ENCODE measurements at places on chromosomes 1 and 21.

DNA sequence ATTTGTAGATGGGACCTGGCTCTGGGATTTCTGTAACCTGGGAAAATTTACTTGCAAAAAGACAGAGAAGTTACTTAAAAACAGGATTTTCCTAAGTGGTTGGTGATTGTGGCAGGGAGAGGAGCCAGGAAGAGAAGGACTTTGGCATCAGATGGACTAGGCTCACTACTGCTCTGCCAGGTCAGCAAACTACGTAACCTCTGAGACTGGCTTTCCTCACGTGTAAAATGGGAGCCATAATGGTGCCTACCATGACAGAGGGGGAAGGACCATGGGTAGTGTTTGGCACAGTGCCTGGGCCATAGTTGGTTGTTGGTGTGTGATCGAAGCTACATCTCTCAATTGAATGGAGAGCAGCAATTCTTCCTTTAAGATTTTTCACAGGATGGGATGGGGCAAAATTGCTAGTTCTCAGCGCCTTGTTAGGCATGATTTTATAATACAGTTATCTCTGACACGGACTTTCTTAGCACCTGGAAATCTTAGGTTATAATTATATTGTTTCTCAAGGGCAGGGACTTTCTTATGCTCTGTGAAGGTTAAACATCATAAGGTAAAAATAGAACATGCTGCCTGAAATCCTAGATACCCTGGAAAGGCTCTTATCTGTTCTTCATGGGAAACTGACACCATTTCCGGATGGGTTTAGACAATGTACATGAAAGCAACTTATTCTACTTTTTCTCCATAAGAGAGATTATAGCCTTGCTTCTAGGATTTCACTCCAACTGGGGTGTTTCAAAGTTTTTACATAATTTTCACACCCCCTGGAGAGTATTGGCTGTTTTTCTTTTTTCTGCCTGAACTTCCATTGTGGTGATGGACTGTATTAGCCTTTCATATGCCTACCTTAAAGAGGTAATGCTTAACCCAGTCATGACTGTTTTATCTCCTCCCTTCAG, 10.9 kb downstream of the ROR1 start:
- DNase-seq, result no peak

- DNase-seq, result no peak
Measured at GRCh38 chr21:36354918-36355680, 30.1 kb upstream of the CHAF1B start.

- DNase-seq, result no peak
Measured at GRCh38 chr1:20974951-20975350, 187.8 kb upstream of the HP1BP3 start.

DNA sequence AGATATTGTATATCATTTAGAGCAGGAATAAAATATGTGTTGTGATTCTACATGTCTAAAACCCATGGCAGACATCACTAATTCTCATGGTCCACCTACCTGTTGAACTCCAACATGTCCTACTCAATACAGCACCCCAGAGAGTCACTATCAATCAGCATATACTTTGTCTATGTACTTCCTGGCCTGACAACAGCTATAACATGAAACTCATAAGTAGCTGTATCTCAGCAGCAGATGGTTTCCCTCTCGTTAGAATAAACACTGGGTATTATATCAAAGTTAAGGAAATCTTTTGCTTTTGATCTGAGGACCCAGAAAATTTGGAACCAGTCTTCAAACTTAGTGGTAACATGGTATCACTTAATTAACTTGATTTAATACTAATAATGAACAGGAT, 15.8 kb downstream of the ARPC5 start:
- DNase-seq, result no peak
